ENCODE measurements at places on chromosomes 11 and 22.

DNA sequence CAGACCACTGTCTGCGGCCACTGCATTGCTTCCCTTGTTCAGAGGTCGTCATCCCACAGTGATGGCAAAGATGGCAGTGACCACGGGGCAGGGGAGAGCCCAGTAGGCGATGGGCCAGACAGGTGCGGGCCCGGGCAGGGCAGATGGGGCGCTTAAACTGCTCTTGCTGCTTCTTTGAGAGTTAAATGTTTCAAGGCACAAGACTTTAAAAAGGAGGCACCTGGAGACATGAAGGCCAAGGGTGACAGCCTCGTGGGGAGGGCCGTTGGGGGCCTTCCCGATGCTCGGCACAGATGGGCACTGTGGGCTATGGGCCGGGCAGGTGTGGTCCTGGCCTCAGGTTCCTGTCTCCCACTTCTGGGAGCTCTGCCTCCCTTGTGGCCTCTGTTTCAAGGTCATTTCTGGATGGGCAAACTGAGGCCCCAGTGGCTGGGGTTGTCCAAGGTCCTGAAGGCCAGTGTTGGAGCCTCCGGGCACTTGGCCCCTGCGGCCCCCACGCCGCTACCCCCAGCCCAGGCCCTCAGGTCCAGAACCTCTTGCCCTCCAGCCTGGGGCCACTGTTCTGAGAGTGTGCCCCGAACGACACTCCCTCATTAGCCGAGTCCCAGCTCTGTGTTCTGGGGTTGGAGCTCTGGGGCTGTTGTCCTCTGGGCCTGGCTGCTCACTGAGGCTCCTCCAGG lies 16.9 kb upstream of the CCDC188 start:
- DNase-seq = no peak

- DNase-seq = peak; percentile 79
Measured at GRCh38 chr11:59135648-59136461, 6.8 kb upstream of the FAM111A start.

DNA sequence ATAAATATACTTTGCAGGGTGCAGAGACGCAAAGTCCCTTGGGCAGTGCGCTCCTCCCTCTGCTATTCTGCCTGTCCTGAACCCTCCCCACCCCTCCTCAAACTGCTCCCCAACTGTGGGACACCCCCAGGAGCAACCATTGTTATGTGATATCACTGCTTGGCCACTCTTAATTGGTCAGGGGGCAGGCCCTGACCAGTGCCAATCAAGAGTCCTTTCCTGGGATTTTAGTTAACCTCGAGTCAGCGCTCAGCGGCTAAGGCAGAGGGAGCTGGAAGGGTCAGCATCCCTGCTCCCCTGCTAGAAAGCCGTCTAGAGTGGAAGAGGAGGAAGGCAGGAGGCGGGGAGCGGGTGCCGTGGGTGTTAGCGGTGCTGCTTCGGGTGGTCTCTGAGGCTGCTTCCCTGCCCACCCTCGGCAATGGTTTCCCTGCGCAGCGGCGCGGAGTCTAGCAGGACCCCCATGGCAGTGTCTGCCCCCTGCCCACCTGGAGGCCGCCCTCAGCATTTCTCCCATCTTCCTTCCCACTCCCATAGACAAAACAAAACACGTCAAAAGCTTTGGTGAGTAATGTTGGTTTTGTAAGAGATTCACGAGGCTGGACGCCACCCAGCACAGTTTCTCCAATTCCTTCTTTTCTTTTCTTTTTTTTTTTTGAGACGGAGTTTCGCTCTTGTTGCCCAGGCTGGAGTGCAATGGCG lies 38.4 kb upstream of the A4GALT start:
- no peak for DNase-seq

DNA sequence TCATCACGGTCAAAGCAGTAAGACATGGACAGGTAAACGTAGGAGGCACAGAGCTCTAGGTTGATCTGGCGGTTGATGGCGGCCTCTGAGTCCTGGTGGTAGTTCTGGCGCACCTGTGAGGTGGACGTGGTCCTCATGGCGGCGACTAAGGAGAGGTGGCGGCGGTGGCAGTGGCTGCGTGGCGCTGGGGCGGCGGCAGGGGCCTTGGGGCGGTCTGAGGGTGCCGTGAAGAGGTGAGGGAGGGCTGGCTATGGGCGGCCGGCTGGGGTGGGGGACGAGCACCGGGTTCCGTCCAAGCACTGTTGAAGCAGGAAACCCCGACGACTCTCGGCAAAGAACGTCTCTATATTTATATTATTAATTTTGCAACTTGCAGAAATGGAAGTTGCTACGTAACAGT lies 85.6 kb downstream of the RSF1 start:
- DNase-seq = no peak

DNA sequence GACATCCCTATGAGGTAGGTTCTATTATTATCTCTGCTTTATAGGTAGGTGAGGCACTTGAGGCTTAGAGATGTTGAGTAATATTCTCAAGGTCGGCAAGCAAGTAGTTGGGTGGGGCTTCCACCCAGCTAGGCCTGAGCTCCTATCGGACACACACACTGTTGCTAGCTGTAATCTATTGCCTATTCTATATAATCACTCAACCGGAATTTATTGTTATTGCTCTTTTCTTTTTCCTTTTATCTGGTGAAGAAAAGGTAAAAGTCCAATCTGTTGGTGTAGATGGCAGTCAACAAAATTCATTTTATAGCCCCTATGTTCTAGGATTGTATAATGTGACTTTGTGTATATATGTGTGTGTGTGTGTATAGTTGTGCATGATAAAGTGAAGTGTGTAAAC lies 3.4 kb downstream of the OR9Q2 start:
- no peak for DNase-seq

- no peak for DNase-seq
Measured at GRCh38 chr11:57646194-57646798, 3.4 kb downstream of the YPEL4 start.

DNA sequence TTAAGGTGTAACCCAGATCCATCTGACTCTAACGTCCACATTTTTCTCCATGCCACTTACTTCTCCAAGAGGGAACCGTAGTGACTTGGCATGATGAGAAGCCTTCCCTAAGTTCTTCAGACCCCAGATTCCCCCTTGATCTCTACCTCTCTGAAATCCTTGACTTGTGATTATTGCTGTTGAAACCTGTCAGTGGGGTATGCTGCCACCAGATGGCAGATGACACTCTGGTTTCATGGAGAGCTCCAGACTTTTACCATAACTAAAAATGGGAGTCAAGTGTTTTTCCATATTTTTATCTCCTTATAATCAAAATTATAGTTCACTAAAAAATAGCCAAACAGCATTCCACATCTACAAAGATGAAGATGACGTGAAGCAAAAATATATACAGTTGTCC lies 504.2 kb downstream of the SOX6 start:
- DNase-seq = no peak

DNA sequence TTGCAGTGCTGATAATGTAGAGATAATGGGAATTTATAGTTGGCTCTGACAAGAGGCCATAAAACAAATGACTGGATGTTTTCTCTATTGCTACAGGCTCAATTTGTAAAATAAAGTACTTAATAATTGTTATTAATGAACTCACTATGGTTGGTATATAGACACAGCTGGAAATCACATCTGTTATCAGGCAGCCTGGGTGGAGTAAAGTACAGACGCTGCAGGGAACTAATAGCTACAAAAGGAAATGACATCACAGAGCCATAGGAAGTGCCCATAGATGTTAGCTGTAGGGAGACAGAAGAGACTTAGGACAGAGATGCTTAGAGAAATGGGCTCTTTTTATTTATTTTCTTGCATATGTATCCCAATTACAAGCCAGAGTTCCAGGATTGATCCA lies 81.0 kb upstream of the SNX19 start:
- DNase-seq = no peak

DNA sequence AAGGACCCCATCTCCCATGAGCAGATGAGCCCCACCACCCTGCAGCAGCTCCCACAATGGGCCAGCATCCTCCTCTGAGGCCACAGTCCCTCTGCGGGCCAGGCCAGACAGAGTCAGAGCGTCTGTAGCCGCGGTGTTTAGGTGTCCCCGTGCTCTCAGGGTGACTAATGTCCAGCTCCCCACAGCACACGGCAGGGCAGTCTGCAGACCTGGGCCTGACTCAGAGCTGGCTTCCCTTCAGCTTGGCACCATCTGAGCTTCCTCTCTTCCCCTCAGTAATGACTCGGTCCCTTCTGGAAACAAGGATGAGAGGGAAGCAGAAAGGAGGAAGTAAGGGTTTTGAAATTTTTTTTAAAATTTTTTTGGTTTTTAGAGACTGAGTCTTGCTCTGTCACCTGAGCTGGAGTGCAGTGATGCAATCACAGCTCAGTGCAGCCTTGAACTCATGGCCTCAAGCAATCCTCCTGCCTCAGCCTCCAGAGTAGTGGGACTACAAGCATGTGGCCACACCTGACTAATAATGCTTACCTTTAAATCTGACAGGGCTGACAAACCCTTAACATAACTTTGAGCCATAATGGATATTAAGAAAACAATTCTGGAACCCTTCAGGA lies 28.5 kb downstream of the LRRC74B start:
- no peak for DNase-seq

DNA sequence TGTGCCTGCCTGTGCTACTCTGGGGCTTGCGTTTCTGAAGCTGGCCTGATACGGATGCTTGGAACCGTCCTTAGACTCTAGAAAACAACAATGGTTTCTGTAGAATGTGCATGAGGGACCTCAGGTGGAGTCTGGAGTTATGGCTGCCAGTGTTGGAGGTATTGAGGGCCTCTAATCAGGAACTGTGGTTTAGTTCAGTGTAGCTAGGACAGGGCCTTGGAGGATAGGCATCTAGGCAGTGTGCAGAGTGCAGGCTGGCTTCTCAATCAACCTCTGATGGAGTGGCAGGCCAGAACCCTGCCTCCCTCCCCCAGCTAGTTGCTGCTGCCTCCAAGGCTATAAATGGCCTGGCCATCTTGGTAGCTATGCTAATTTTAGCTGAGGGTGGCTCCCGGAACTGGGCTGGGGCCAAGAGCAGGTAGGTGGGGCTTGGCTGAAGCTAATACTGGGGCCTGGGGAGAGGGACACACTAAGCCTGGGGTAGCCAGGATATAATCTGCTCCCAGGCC lies 4.0 kb downstream of the STIM1 start:
- no peak for DNase-seq

DNA sequence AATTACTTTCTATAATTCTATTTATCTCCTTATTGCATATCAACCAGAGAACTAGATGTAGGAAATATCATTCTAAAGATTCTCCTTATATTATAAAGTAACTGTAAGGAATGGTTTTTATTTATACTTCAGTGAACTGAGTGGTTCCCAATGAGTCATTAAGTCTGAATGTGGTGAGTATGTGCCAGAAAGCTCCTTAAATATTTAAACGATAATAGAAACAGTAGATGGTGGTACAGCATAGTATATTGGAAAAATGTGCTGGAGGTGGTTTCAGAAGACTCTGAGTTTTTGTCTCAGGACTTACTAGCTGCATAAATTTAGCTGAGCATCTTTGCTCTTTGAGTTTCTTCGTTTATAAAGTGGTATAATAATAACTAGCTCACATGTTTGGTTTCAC lies 653.5 kb downstream of the FAM181B start:
- no peak for DNase-seq

- DNase-seq = peak; percentile 29
Measured at GRCh38 chr11:67071420-67072284, 15.0 kb downstream of the RHOD start.

GRCh38 chr22:33789690-33790253 lies 130.5 kb downstream of the LARGE1 start:
- no peak for DNase-seq

GRCh38 chr11:12789596-12790215 lies 115.5 kb downstream of the TEAD1 start:
- DNase-seq = no peak

DNA sequence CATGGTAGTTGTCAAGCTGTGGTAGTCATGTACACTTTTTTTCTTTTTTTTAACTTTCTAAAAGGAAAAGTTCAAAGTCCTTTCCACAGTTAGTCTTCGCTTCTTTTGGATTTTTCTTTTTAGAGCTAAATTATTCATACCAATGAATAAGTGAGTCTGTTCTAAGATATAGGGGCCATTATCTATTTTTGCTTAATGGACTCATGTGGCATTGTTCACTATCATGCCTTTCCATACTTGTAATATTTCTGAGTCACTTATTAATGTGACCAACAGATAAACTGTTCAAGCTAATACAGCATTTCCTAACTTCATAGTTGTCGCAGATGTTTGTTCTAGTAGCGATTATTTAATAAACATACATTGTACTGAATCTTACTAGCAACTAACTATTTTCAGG lies 8.0 kb upstream of the B3GNT6 start:
- no peak for DNase-seq

- DNase-seq = no peak
Measured at GRCh38 chr11:133621611-133622010, 89.3 kb upstream of the OPCML start.

- no peak for DNase-seq
Measured at GRCh38 chr11:8180469-8180868, 11.6 kb upstream of the RIC3 start.

GRCh38 chr11:56961609-56962008 lies 27.1 kb upstream of the OR5AK2 start:
- no peak for DNase-seq

- no peak for DNase-seq
Measured at GRCh38 chr11:111378861-111379601, at the start of gene POU2AF1. TSS of gene POU2AF1 (minus strand) at chr11:111379275. CDS start at chr11:111379177, 98 bp downstream.

GRCh38 chr11:3959015-3959902 lies 103.8 kb downstream of the STIM1 start:
- DNase-seq = no peak

DNA sequence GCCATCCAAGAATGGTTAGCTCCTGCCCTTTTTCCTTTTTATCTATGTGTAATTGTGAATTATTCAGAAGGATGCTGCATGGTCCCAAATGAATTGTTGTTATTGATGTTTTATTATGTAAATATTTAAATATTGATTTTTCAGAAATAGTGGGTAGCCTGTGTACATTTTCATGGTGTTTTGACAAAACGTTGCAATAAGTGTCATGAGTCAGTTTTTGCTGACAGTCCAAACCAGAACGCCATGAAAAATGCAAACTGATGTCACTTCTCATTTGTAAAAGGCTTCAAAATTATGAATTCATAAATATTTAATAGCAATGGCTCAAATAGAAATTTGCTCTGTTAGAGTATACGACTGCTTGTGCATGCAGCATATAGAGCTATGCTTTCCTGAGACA lies 422.5 kb downstream of the CNTN5 start:
- no peak for DNase-seq

- DNase-seq = no peak
Measured at GRCh38 chr11:79054636-79055035, 386.2 kb downstream of the TENM4 start.

DNA sequence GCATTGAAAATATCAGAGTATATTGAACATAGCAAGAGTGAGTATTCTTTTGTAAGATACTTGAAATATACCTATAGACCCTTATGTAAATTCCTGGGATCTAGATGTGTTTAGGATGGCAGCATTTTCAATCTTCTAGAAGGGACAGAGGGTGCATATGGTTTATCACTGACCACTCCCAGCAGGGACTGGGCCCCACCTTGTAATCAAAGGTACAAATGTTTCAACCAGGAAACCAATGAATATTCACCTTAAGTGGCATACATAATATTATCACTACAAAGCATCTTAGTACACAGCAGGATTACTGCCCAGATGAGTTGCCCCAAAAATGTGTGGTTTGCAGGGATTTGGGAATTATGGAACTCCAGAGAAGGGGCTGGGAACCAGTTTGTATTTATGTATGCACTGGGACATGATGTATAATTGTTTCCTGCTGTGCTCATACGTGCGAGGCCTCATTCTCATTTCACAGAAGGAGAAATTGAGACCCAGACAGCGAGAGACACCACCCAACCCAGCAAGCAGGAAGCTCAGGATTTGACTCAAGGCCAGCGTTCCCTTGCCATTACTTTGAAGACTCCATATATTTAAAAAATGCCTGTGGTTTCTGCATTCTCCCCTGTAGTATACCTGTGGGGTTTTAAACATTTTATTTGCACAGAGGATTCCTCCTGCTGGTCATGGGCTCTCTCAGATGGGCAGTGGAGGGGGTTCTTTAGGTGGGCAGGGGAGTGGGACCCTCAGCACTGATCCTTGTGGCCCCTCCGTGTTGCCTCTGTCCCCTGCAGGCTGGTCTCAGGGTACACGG lies 5.2 kb downstream of the APOL4 start:
- no peak for DNase-seq

All from NCI-H1092 (cell line).